ENCODE measurements at places on chromosomes 5 and 9.
A peak's percentile ranks its signal among the peaks of the same experiment; 100 is the strongest.

GRCh38 chr9:13429301-13430190 lies 150.1 kb upstream of the MPDZ start:
- no peak for DNase-seq

DNA sequence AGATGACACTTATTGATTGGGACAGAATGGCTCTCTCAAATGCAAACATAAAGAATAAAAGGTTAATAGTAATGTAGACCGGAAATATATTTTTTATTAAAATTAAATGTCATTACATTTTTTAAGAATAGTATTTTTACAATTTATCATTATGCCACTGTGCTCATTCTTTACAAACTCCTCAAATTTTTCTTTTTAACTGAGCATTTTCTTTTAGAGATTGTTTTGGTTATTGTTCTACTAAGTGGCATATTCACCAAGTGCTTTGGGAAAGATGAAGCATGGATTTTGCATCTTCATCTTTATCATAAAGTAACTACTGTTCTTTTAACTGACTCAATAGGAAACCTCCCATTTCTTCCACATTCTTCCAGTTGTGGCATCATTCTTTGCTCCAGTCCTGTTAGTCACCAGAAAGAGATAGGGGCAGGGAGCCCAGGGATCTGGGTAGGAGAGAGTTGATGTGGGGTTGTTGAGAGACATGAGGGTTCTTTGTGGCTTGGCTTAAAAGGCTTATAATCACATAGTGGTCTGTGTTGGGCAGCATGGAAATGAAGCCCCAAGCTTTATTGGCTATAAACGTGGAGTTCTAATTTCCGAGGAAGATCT lies 69.8 kb downstream of the SYK start:
- no peak for DNase-seq

- DNase-seq: no peak
These were observed 188.7 kb upstream of the MRPS30 start for GRCh38 chr5:44619875-44620610.

DNA sequence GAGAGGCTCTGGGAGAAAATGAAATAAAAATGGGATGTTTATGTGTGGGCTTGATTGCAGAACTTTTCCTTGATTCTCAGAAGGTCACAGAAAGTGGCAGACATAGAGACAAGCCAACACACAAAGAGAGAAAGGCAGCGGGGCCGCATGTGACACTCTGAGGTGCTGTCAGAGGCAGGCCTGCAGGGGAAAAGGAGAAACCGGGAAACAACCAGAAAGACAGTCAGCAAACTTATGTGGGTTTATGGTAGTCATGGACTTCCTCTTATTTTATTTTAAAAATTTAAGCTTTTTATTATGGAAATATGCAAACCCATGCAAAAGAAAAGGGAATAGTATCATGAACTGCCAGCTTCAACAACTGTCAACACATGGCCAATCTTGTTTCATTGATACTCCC lies 16.3 kb upstream of the IGFBPL1 start:
- no peak for DNase-seq

- DNase-seq: no peak
These were observed 2.0 kb upstream of the AJM1 start for GRCh38 chr9:136840140-136840876.

DNA sequence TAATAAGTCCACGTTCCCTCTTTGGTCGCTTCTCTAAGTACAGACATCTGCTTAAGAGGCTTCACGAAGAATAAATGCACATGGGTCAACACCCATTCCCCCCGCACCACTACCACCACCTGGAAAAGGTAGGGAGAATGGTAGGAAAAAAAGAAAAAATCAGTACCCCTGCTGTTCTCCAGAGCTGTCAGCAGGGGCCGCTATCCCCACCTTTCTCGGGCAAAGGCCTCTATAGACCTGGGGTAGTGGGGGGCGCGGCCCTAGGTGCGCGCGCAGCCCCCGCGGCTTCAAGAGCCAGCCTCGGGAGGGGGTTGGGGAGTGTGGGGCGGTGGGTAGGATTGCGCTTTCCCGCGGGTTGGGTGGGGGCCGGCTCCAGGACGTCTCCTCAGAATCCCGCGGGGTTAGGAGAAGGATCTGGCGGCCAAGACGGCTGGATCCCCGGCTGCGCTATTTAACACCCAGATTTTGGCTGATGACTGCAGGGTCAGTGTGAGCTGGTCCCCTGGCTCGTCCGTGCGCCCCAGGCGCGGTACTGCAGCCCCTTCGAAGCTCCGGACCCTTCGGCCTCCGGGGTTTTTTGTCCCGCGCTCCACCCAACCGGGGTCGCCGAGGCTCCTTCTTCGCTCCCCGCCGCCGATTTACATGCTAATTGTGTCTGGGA lies 1.6 kb upstream of the SEMA6A start:
- peak; percentile 75 for DNase-seq

GRCh38 chr5:177357459-177358351 lies at the start of gene RGS14:
RGS14 (plus strand) TSS chr5:177357924; CDS start chr5:177358025, 101 bp downstream.
- peak; percentile 24 for DNase-seq

GRCh38 chr5:116702776-116703175 lies 128.2 kb upstream of the SEMA6A start:
- DNase-seq: no peak

- DNase-seq: no peak
These were observed 73.2 kb downstream of the TRIO start for GRCh38 chr5:14216372-14216771.

- DNase-seq: no peak
These were observed 97.4 kb downstream of the TMC1 start for GRCh38 chr9:72618811-72619210.
